Uterus (tissue), 4 donors: ENCODE measurements at places on chromosomes 5 and 9.

- no peaks in the 10 kb centered on the region for H3K27me3 ChIP-seq
- DNase-seq = no peak
- H3K27ac ChIP-seq = no peak overlapping the region
- no peaks in the 10 kb centered on the region for H3K4me1 ChIP-seq
- H3K36me3 ChIP-seq = no peaks in the 10 kb centered on the region
Observed at GRCh38 chr9:121239851-121240250, 28.1 kb upstream of the GSN start.

DNA sequence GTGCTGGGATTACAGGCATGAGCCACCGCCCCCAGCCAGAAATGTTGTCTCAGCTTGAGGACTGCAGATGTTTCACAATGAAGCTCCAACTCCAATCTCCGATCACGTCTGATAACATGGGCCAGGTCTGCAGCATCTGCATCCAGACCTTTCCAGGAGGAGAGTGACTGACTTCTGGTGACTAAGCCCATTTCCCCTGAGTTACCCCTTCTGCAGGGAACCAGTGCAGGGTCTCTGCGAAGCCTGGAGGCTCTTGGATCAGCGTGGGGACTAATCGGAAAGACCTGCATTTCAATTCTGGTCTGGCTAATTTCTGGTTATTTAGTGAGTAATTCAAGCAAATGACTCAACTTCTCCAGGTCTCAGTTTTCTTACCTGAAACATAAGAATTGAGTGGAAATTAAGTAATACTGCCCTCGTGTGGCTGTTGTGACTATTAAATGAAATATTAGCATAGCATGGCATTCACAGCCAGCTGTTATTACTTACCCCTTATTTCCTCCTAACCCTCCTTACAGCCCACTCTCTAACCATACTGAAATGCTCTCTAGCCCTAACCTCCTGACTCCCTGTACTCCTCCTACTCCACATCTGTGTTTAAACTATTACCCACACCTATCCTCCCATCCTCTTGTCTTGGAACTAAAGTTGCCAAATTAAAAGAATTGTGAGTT, 2.2 kb upstream of the GNPDA1 start:
- DNase-seq = peak; percentile 22
- H3K4me1 ChIP-seq = no peaks in the 10 kb centered on the region
- no peaks in the 10 kb centered on the region for H3K36me3 ChIP-seq
- H3K27me3 ChIP-seq = no peaks in the 10 kb centered on the region

DNA sequence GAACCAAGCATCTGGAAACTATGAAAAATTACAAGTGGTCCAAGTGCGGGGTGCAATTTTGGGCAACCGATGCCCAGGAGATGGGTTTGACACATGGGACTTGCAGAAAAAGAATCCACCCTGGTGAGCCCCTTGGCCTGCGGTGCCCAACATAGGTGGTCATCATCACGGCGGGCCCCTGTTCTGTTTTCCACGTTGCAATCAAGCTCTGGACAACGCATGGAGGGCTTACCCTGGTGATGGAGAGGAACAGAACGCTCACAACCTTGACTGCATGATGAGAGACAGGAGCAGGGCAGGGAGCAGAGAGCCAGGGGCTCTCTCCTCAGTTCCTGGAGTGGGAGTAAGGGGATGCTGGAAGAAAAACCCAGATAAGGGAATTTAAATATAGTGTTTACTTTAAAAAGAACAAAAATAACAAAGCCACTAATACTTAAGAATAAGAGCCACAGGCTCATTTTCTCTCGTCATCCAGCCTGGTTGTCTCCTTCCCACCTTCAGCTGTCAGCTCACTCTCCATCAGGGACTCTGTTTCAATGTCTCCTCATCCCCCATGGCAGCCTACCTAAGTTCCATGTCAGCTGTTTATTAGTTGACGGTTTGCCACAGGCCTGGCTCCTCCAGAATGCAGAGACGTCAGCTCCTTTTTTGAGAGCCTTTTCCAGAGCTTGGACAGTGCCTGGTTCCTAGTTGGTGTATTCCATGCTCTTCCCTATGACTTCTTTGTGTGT, 172.1 kb downstream of the GADD45G start:
- H3K27ac ChIP-seq = no peak overlapping the region
- no peaks in the 10 kb centered on the region for H3K4me1 ChIP-seq
- no peak for DNase-seq
- H3K4me3 ChIP-seq = no peak overlapping the region
- no peaks in the 10 kb centered on the region for H3K27me3 ChIP-seq
- no peaks in the 10 kb centered on the region for H3K36me3 ChIP-seq

DNA sequence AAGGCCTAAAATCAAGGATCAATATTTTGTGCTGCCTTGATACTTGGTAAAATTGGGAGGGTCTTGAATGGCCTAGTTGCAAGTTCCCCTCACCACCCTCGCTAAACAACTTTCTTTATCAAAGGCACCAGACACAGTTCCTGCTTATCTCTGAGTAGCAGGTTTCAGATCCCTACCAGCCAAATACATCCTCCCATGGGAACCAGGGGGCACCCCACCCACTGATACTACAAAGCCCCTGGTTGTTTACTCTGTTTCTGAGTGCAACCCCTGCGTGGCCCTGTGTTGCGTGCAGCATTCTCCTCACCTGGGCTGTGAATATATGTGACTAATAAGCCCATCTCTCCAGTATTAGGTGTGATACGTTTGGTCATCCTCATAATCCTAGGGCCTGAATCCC, 314.9 kb downstream of the DRD1 start:
- no peak overlapping the region for H3K27ac ChIP-seq
- no peak for DNase-seq
- no peaks in the 10 kb centered on the region for H3K36me3 ChIP-seq
- H3K4me1 ChIP-seq = no peaks in the 10 kb centered on the region
- H3K27me3 ChIP-seq = no peaks in the 10 kb centered on the region

DNA sequence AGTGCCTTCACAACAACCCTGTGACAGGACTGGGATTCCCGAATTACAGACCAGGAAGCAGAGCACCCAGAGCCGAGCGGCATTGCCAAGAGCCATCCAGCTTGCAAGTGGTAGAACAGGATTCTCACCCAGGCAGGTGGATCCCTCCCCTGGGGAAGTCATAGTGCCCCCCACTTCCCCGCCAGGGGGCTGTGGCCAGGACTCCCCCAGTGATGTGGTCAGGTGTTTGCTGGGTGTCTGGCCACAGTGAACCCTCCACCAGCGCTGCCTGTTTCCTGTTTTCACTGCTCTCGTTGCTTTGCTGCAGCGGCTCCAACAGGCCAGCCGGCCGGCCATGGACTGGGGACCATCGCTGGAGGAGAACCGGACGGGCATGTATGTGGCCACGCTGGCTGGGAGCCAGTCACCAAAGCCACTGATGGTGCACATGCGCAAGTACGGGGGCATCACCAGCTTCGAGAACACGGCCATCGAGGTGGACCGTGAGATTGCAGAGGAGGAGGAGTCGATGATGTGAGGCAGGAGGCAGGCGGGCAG, 19.3 kb downstream of the SLC6A7 start:
- no peak overlapping the region for H3K4me3 ChIP-seq
- H3K4me1 ChIP-seq = no peaks in the 10 kb centered on the region
- no peaks in the 10 kb centered on the region for H3K27me3 ChIP-seq
- no peaks in the 10 kb centered on the region for H3K36me3 ChIP-seq
- no peak overlapping the region for H3K27ac ChIP-seq

GRCh38 chr9:124054582-124055227, 43.1 kb downstream of the LHX2 start:
- H3K4me3 ChIP-seq = no peak overlapping the region
- no peaks in the 10 kb centered on the region for H3K27me3 ChIP-seq
- H3K4me1 ChIP-seq = no peaks in the 10 kb centered on the region
- no peak for DNase-seq
- no peaks in the 10 kb centered on the region for H3K36me3 ChIP-seq
- no peak overlapping the region for H3K27ac ChIP-seq

DNA sequence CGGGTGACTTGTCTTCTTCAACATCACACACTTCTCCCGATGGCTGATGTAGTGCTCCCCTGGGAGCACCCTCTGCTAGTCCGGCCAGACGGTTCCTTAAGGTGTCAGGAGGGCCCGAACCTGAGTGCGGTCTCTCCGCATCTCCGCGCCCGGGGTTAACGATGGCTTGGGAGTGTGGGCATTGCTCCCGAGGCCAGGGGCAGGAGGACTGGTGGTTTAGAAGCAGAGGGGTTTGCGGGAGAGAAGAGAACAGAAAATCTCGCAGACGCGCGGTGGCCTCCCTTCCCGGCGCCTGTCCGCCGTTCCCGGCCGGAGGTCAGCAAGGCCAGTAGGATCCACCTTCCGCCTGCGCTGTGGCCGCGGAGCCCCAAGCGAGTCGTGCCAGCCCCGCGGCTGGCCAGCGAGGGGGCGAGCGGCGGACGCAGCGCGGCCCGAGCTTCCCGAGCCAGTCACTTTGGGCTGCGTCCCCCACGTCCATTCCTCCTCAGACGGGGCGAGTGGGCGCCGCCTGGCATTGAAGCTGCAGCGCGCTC, 700 bp downstream of the CDO1 start:
- no peaks in the 10 kb centered on the region for H3K4me1 ChIP-seq
- peak overlapping the region; percentile 67 for H3K27ac ChIP-seq
- no peaks in the 10 kb centered on the region for H3K36me3 ChIP-seq
- H3K27me3 ChIP-seq = no peaks in the 10 kb centered on the region
- H3K4me3 ChIP-seq = peak overlapping the region; percentile 34

GRCh38 chr9:85483208-85483607, 258.5 kb downstream of the AGTPBP1 start:
- no peak overlapping the region for H3K27ac ChIP-seq
- no peak for DNase-seq
- H3K36me3 ChIP-seq = no peaks in the 10 kb centered on the region
- H3K4me3 ChIP-seq = no peak overlapping the region
- H3K4me1 ChIP-seq = no peaks in the 10 kb centered on the region

DNA sequence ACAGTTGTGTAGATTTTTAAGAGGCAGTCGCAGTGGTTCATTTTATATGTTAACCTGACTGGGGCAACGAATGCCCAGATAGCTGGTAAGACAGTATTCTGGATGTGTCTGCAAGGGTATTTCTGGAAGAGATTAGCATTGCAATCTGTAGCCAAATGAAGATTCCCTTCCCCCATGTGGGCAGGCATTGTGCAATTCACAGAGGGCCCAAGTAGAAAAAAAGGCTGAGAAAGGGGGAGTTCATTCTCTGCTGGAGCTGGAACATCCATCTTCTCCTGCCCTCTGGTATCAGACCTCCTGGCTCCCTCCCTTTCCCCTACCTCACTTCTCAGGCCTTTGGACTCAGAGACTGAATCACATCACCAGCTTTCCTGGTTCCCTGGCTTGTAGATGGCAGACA, 70.6 kb downstream of the TENT4A start:
- H3K27ac ChIP-seq = no peak overlapping the region
- no peak overlapping the region for H3K4me3 ChIP-seq
- no peaks in the 10 kb centered on the region for H3K36me3 ChIP-seq
- DNase-seq = no peak

- no peak overlapping the region for H3K27ac ChIP-seq
- no peaks in the 10 kb centered on the region for H3K27me3 ChIP-seq
- no peak for DNase-seq
- no peak overlapping the region for H3K4me3 ChIP-seq
- H3K36me3 ChIP-seq = no peaks in the 10 kb centered on the region
- H3K4me1 ChIP-seq = no peaks in the 10 kb centered on the region
Observed at GRCh38 chr9:132703336-132703735, 33.1 kb downstream of the GTF3C4 start.

GRCh38 chr9:120905315-120906164, 21.1 kb downstream of the TRAF1 start:
- no peak overlapping the region for H3K4me3 ChIP-seq
- H3K27ac ChIP-seq = no peak overlapping the region
- H3K36me3 ChIP-seq = no peaks in the 10 kb centered on the region
- DNase-seq = no peak

DNA sequence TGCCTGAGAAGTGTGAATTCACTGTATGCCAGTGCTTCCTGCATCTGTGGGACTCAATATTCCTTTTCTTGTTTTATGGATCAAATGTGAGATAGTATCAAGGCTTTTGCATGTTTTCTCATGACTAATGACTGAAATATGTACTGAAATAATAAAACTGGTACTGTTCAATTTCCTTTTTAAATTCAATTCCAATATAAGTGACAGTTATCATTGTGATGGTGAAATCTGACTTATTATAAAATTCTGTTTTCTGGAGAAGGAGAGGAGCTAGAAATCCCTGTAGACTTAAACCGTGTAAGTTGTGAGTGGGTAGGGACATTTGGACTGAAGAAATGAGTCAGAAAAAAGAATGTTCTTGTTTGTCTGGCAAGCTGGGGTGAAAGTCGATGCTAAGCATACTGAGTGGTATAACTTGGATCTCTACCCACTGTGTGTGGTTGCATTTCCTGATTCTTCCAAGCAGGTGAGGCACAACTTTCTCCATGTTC, 245.2 kb downstream of the EFNA5 start:
- H3K4me3 ChIP-seq = no peak overlapping the region
- H3K27me3 ChIP-seq = no peaks in the 10 kb centered on the region
- no peaks in the 10 kb centered on the region for H3K36me3 ChIP-seq
- no peaks in the 10 kb centered on the region for H3K4me1 ChIP-seq
- no peak overlapping the region for H3K27ac ChIP-seq

- no peaks in the 10 kb centered on the region for H3K27me3 ChIP-seq
- no peaks in the 10 kb centered on the region for H3K36me3 ChIP-seq
- no peak overlapping the region for H3K27ac ChIP-seq
Observed at GRCh38 chr5:105882956-105883481, 1787.7 kb downstream of the EFNA5 start.

- no peak overlapping the region for H3K27ac ChIP-seq
- no peak for DNase-seq
- H3K27me3 ChIP-seq = no peaks in the 10 kb centered on the region
- H3K4me3 ChIP-seq = no peak overlapping the region
- H3K4me1 ChIP-seq = no peaks in the 10 kb centered on the region
Observed at GRCh38 chr9:119844431-119844830, 475.2 kb upstream of the BRINP1 start.

DNA sequence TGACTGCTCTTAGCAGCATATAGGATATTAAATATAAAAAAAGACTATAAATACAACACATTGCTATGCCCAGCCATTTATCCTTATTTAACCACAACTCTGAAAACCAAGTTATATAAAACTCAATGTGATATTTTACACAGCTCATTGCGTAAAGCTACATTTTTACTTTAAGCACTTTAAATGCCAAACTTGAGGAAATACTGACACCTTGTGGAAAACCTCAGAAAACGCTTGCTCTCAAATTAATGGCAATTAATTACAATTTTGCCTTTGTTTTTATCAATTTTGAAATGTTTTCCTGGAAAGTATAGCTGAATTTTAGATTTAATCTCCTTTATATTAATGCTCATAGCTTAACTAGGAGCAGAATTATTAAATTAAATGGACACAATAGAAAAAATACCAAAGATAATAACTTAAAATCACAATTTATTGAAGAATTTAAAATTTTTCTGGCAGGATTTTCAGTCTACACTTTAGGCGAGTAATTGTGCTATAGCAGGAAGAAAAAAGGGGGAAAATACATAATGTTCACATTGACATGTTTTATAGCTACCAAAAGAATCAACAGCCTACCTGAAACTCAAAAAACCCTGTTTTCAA, 25.2 kb upstream of the PLAC8L1 start:
- H3K36me3 ChIP-seq = no peaks in the 10 kb centered on the region
- no peak overlapping the region for H3K27ac ChIP-seq
- no peak for DNase-seq
- no peaks in the 10 kb centered on the region for H3K4me1 ChIP-seq
- no peak overlapping the region for H3K4me3 ChIP-seq
- no peaks in the 10 kb centered on the region for H3K27me3 ChIP-seq

- no peak overlapping the region for H3K27ac ChIP-seq
- DNase-seq = no peak
Observed at GRCh38 chr9:137705906-137706305, 87.1 kb downstream of the EHMT1 start.
